LHCN-M2 (cell line): ENCODE measurements at places on chromosomes 2 and 18. TPM values are rescaled to one million over a fixed set of nuclear protein-coding genes. Genes with fewer than 3 reads are reported as not detected.

SLC35F5 gene
- 71.1 and 74.3 TPM in 2 replicates for total RNA-seq

CHRNA1 gene
- total RNA-seq: 541 and 762 TPM in 2 replicates

OTX1 gene
- 0.11 and 2.6 TPM in 2 replicates for total RNA-seq

STAT4 gene
- 0.13 and 0.75 TPM in 2 replicates for total RNA-seq

FOXD4L1 gene
- 0.06 TPM in 1 of 2 replicates, not detected in the other for total RNA-seq

CNDP1 gene
- not detected in 2 replicates for total RNA-seq

CFLAR gene
- total RNA-seq: 47.7 and 50.0 TPM in 2 replicates

SPR gene
- 37.9 and 39.3 TPM in 2 replicates for total RNA-seq

DNA sequence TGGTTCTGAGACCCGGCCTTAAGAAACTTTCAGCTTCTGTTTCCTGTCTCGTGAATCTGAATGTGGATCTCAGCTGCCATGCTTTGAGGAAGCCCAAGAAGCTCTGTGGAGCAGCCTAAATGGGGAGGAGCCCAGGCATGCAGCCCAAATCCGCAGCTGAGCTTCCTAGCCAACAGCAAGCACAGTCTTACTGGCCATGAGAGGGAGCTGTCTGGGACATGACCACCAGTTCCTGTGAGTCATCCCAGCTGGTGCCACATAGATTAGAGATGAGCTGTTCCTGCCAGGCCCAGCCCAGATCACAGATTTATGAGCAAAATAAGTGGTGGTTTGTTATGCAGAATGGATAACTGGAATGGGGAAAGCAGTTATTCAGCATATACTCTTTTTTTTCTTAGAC is 224.4 kb upstream of the APCDD1 start:
- peak; percentile 97 for DNase-seq

GRCh38 chr2:11160256-11160655 is 5.0 kb downstream of the SLC66A3 start:
- no peak for DNase-seq

DNA sequence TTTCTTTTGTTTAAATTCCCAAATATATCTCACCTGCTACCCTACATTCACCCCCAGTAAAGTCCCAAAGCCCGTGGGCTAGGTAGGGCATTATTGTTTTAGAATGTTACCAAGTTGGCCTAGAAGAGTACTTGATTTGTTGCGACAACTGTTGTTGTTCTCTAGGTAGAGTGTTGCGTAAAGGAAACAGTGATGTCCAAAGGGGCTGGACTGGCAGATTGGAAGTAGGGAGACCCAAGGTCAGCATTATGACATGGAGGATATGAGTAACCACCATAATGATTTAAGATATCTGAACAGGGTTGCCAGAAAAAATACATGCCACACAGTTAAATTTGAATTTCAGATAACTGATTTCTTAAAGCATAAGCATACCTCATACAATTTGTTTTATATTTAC is 39.2 kb downstream of the SCN1A start:
- DNase-seq: peak; percentile 88

DNA sequence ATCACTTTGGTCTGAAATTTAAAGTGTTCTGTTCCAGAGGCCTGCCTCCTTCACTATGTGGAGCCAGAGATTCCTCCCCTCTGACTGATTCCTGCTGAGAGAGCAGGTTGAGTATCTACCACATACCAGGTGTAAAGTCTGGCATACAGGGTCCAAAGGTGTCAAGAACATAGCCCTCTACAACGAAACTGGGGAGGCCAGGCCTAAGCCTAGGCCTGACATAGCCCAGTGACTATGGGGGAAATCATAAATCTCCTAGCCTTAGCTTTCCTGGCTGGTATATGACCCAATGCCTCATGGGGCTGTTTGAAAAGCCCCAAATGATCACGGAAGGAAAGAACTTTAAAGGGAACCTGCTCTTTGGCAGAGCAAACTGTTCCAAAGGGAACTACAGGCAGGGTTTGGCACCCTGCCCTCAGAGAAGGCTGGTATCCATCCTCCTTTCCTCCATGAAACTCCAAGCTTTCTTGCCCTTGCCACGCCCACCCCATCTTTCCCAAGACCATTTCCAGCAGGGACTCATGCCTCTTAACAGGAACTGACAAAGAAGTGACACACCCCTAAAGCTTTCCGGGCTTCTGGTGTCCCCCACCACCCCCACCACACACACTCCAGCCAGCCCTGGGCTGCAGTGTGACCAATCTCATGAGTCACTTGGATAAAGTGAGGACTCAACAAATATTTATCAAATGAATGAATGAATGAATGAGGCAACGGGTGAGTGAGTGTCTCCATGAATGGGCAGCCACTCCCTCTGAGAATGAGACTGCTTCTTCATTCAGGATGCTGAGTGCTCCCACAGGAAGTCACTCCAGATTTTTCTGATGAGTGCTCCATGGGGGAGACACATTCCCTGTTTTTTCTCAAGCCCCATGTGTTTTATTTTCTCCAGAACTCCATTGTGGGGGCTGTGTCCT is 114.5 kb upstream of the STPG4 start:
- peak; percentile 100 for DNase-seq

DNA sequence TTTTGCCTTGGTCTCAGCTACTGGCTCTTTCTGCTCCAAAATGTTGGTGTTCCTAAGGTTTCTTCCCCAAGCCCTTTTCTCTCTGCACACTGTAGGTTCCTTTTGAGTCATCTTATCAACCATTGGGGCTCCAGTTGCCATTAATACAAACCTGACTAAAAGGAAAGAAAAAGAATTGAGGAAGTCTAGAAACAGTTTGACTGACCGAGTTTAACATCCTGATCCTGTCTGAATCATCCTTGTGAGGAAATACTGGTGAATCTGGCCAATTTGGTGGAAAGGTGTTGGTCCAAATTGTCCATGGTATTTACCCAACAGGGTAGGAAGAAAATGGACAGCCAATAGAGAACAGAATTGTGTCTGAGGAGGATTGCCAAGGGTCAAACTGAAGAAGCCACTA is 38.3 kb downstream of the CRYGD start:
- DNase-seq: no peak

DNA sequence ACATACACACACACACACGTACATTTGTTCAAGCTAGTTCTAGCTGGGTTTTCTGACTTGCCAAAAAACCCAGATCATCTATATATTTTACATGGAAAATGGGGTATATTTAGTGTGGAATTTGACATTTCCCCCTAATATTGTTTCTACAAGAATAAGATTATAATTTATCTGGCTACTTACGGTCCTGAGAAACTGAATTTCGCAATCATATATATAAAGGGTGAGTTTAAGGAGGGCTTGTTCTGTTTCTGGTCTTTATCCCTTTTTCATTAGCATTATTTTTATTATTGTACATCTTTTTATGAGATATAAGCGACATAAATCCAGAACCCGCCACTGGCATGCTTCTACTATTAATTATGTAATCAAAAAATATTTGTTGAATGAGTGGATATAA is 528.9 kb downstream of the TMX3 start:
- no peak for DNase-seq

DNA sequence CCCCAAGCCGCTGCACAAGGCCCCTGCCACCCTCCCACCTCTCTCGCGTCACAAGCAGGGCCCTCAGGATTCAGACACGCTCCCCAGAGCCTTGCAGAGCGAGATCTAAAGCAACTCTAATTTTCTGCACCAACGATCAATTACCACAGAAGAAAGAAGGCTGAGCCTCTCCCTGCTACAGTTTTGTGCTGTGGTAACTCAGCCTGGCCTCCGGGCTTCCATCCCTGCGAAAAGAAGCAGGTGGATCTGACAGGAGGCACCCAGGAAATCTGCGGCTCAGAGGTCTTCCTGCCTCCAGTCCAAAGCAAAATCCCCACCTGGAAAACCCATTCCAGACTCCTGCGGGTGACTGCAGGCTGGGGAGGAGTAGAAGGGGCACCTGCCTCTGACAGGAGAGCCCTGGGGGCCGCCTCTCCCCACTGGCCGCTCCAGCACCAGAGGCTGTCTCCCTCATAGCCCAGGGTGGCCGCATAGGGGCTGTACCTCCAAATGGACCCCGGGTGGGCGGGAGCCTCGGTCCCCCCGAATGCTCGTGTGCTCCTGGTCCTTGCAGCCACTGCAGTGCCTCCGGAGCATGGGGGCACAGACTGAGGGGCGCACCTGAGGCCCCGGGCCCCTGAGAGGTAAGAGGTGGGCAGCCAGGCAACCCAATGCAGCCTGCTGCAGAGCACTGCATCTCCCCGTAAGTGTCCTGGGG is 31.0 kb downstream of the PXDN start:
- no peak for DNase-seq

DNA sequence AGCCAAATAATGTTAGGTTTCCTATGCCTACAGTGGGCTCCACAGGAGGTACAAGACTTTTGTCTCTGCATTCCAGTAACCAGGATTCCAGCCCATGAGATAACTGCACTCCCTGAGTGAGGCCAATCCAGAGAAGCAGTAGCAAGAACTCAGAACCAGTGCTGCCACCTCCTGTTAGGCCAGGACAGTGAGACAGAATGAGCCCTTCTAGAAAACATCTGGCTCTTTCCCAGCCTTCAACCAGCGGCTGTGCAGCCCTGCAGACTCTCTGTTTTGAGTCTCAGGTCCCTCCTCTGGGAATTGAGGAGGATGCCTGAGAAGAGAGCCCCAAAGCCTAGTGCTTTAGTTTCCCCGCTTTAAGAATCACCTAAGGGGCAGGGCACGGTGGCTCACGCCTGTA is 44.2 kb downstream of the ARID5A start:
- DNase-seq: no peak

GRCh38 chr2:148896136-148896535 is 21.1 kb downstream of the KIF5C start:
- DNase-seq: no peak

DNA sequence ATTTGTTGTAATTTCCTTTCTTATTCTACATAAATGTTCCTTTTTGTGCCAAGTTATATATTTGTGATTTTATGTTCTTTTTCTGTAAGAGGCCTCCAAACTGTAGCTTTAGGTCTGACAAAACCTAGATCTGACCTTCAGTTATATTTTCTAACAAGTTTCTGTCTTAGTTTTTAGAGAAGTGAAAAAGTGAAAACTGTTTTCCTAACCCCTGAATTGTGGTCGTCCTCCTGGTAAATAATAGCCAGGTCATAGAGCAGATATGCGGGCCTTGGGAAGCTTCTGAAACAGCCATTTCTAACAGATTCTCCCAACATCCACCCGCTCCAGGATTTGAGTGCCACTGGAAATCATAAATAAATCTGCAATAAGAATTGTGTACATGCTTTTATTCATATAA is 398.4 kb upstream of the CWC22 start:
- DNase-seq: no peak

GRCh38 chr2:26449278-26450030 is 28.5 kb downstream of the OTOF start:
- DNase-seq: no peak

DNA sequence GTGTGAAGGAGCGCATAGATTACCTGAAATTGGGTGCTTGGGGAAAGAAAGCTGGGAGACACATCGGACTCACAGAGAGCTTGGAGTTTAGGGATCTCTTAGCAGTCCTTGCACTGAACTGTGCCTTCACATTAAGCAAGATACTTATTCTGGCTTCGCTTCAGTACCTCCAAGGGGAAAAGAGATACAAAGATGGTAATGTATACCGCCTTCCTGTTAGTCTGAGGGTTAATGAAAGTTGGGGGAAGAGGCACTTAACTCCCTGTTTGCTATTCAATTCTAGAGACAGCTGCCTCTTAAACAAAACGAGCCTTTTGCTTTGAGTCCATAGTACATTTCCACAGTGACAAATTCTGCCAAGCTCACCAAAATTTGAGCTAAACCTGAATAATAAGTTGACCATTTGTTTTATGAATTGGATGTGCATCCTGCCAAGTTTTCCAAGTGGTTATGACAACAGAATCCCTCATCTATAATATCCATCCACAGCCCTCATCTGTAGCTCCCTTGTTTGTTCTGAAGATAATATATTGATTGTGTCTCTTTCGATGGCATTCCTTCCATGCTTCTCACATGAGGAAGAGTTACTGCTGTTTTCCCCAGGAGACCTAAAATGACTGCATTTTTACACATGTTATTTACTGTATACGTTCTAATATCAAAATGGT is 287.1 kb upstream of the ATP5MC3 start:
- DNase-seq: no peak
